NCI-H2081 treated with DMSO at 0.1 percent for 48 hours (cell line): ENCODE measurements at places on chromosomes 3 and 15.

- DNase-seq = no peak
Measured at GRCh38 chr15:72113347-72114031, 4.5 kb downstream of the MYO9A start.

GRCh38 chr15:99502661-99503060 is 63.1 kb upstream of the MEF2A start:
- DNase-seq = no peak

GRCh38 chr3:197700095-197700494 is 36.6 kb downstream of the RUBCN start:
- no peak for DNase-seq

GRCh38 chr3:129357616-129358015 is 70.8 kb downstream of the EFCAB12 start:
- DNase-seq = no peak

- DNase-seq = no peak
Measured at GRCh38 chr3:194120789-194121770, 14.9 kb upstream of the HES1 start.

- DNase-seq = no peak
Measured at GRCh38 chr15:32106401-32107381, 76.4 kb downstream of the CHRNA7 start.

DNA sequence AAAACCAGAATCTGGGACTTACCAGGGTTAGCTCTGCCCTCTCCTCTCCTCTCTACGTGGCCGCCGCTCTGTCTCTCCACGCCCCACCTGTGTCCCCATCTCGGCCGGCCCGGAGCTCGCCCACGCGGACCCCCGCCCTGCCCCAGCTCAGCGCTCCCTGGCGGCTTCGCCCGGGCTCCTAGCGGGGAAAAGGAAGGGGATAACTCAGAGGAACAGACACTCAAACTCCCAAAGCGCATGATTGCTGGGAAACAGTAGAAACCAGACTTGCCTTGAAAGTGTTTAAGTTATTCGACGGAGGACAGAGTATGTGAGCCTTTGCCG is 5.4 kb downstream of the ISL2 start:
- DNase-seq = no peak

DNA sequence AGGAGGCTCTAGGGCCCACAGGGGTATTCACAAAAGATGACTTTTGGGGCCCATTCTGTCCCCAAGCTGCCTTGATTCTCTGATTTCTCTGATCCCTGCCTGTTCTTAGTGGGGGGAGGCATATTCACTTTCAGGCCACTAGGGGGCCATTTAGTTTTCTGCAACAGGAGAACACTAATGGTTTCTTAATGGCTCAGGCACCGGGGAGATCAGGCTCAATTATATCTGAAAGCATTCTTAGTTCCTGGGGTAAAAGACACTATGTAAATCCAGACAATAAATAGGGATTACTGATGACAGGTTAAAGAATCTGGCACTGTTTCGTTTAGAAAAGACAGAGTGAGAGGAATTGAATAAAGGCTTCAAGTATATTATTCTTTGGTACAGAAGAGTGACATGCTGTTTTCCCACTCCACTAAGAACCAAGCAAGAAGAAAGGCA is 2.5 kb upstream of the INAFM2 start:
- peak; percentile 24 for DNase-seq

DNA sequence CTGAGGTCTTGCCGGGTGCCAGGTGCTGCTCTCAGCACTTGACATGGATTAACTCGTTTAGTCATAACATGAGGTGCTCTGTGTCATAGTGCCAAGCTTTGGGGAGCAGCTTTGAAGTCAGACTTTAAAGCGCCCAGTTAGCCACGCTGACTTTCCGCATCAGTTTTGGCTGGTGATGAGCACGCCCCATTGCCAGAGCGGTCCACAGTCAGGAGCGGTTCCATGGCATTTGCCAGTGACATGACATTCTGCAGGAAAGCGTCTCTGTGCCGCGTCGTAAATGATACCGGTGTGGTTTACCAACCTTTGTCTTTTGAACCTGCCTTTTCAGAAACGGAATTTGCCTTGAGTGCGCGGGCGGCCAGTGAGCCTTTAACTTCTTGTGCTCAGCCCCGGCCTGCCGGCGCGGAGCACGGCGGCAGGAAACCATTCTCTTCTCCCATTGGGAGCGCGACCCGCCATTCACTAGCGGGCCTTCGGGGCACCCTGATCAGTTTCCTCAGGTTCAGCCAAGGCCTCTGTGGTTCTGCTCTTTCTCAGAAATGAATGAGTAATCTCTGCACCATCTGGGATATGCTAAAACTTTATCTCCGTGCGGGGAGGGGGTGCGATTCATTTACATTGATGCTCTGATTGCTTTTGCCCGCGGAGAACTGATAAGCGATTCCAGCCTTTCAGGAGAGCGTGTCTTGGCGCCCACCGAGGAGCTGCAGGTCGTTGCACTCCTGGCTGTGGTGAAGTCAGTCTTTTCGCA is 1.7 kb upstream of the SLC2A2 start:
- DNase-seq = no peak

GRCh38 chr15:65101411-65101890 is 13.5 kb downstream of the UBAP1L start:
- DNase-seq = no peak

- DNase-seq = no peak
Measured at GRCh38 chr3:106635271-106635670, 742.0 kb upstream of the CCDC54 start.

DNA sequence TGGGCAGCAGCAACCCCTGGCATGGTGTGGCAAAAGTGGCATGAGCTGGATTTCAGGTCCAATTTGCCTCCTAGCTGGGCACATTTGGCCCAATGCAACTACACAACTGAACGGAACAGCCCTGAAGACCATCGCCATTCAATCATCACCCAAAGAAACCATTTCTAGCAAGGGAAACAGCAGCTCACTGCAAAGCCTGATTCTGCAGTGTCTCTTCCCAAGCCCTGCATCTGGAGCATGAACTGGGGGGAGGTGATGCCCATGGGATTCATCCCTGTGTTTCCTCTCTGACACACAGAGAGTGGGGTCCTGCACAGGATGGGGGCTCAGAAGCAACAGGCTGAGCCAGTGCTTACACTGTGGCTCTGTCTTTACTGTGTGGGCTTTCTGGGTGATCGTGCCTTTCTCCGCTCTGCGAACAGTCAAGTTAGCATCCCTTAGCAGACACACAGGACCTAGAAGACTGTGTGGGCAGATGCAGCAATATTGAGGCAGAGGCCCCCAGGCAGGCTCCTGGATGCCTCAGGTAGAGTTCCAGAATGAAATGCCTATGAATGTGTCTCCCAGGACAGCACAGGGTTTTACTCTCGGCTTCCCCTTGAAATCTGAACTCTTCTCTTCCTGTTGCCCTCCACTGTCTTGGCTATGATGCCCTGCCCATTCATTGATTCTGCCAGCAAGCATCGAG is 91.1 kb upstream of the ALDH1A3 start:
- DNase-seq = no peak

DNA sequence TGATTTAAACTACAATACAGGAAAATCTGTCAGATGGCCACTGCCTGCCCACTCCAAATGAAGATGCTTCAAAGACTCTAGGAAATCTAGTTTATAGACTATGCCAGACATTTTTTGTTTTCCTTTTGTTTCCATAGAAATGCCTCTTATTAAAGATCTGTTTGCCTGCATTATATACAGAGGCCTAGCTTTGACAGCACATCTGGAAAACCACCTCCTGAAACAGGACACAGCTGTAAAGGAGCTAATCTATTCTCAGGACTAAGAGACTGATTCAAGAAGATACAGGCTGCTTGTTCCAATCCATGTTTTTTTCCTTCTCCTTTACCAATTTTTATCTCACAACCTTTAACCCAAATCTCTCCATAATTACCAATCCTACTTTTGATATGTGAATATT is 75.3 kb upstream of the STRIT1 start:
- no peak for DNase-seq

DNA sequence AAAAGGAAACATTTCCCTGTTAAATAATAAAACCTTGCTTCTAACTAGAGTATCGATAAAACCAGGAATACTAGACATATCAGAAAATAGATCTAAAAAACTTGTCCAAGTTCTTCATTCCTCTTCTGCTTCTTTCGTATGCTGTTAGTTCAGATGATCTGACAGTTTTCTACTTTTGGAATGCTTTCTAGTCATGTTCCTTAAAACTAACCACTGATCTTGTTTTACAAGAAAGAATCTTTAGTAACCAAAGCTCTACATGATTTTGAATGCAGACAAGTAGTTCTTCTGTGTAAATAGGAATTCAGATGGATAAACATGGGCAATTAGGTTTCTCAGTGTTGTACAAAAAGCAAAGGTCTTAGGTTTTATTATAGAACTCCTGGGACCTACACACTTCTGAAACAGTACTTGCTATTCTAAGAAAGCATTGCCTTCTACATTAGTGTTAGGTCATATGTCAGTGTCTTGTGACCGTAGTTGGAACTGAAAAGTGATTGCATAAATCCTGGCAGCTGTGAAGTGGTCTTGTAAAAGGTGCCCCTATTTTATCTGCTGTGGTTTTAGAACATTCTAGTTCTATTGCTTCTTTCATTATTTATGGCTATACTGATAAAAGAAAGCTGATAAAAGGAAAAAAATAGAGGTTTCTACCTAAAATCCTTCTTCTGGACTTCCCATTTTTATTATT is 40.7 kb downstream of the SNRK start:
- DNase-seq = no peak

DNA sequence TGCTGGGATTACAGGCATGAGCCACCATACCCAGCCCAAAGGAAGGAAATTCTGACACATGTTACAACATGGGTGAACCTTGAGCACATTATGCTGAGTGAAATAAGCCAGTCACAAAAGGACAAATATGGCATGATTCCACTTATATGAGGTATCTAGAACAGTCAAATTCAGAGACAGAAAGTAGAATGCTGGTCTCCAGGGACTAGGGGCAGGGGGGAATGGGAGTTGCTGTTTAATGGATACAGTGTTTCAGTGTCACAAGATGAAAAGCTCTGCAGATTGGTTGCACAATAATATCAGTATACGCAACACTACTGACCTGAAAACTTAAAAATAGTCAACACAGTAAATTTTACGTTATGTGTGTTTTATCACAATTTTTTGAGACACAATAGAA is 4.1 kb downstream of the SPATA12 start:
- DNase-seq = no peak

DNA sequence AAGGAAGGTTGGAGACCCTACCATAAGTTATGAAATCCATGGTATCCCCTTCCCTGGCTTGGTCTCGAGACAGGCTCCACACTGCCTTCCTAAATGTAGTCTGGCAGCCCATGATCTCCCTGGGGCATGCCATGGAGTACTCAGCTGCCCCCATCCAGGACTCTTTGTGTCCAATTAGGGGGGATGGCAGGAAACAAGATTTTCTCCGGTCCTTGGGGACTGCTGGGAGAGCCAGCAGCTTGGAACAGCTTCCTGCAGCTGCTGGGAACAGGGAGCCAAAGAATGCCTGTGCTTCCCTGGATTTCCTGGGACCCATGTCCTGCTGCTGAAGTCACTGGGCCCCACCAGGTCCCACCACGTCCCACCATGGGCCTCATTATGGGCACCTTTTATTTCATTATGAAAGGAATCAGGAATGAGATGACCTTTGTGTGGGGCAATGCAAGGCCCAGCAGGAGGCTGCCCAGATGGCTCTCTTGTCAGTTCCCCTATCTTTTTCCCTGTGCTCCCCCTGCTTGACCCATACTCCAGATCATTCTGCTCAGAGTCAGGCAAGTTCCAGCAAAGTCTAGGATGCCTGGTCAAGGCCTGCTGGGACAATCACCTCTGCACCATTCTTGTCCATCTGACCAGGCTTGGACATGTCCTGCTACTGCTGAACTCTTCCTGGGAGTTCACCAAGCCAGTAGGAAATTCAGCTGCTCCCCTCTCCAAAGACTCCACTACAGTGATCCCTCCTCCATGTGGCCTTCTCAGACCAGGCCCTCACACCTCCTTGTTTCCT is 15.0 kb upstream of the DAG1 start:
- no peak for DNase-seq

- DNase-seq = no peak
Measured at GRCh38 chr3:160893207-160893606, 137.2 kb downstream of the PPM1L start.

- no peak for DNase-seq
Measured at GRCh38 chr15:36888011-36888992, 212.0 kb downstream of the MEIS2 start.

GRCh38 chr15:81015621-81016488 is 15.1 kb downstream of the TLNRD1 start:
- DNase-seq = no peak

DNA sequence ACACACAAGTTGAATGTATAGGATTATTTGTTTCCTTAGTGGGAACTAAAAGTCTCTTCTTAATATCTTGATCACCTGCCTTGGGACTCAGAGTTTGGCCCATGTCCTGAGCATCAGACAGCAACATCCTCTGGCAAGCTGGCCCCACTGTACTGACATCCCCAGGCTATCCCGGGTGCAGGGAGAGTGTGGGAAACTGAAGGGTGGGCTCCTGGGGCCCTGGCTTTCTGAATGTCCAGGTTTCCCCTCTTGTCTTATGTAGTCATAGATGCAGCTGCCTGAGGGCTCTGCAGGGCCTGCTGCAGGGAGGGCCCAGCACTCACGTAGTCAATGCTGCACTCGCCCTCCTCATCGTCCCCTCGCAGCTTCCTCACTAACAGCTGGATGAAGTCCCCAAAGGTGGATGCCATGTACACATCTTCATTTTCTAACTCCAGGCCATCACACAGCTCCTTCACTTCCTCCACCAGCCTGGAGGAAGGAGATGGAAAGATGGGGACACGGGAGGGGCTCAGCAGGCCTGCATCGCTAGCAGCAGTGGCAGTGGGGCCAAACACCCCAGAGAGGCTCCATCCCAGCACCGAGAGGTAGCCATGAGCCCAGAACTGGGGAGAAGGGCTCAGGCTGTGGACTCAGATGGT is 42.8 kb downstream of the ALDH1L1 start:
- no peak for DNase-seq

DNA sequence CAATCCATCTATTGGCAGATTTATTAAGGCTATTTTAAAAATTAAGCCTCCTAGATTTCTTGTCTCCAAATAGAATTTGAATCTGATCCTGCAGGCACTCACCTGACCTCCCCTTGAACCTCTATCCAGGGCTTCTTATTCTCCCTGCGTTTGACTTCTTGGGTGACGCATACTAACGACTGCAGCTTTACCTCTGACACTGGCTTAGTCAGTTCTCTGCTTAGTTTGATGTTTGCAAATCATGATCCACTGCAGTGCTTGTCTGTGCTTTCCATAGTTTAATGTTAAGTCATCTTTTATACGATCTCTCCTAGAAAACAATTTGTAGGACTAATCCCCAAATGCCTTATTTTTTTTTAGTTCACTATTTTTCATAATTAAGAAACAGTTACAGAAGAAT is 233.1 kb downstream of the ROBO1 start:
- DNase-seq = no peak

- DNase-seq = no peak
Measured at GRCh38 chr3:71763426-71763825, 9.8 kb downstream of the GPR27 start.

DNA sequence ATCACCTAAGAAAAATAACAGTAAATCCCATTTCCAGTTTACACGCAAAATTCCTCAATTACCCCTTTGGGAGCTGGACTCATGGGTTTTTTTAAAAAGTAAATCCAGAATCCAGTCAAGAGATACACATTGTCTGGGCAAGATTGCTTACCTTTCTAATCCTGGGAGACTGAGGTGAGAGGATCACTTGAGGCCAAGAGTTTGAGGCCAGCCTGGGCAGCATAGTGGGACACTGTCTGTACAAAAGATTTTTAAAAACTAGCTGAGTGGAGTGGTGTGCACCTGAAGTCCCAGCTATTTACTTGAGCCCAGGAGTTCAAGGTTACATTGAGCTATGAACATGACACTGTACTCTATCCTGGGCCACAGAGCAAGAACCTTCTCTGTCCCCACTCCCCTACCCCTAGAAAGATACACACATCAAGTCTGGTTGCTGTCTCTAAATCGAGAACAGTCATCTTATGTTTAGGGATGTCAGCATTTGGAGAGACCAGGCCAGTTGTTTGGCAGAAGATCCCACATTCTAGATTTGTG is 39.0 kb downstream of the DAG1 start:
- no peak for DNase-seq
